ENCODE measurements at places on chromosomes 12 and 14.

DNA sequence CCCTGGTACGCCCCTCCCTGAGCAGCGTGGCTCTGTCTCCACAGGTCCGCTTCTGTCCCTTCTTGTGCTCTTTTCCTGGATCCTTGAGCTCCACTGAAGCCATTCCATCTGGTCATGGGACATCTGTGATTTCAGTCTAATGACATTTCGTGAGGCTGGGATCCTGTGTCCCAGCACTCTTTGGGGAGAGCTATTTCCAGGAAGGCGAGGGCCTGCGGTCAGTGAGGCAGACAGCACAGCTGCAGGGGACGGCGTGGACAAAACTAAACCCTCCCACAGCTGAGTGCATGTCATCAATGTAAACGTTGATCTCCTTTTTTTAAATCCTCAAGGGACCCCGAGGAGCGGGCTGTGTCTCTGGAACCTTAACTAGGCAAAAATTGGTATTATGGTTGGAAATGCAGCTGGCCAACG is 127.7 kb downstream of the DACT1 start:
- DNase-seq: no peak

- no peak for DNase-seq
Measured at GRCh38 chr12:55931317-55931779, 386 bp downstream of the DGKA start.

- DNase-seq: no peak
Measured at GRCh38 chr14:67389275-67389674, 22.7 kb downstream of the PLEK2 start.

- DNase-seq: peak; percentile 19
Measured at GRCh38 chr12:14273913-14274311, 91.6 kb upstream of the ATF7IP start.

DNA sequence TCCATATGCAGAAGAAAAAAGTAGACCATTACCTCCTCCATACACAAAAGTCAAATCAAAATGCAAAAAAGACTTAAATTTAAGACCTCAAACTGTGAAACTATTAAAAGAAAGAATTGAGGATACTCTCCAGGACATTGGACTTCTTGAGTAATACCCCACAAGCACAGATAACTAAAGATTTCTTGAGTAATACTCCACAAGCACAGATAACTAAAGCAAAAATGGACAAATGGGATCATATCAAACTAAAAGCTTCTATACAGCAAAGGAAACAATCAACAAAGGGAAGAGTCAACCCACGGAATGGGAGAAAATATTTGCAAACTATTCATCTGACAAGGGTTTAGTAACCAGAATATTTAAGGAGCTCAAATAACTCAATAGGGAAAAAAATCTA is 427.9 kb downstream of the CCDC91 start:
- no peak for DNase-seq

DNA sequence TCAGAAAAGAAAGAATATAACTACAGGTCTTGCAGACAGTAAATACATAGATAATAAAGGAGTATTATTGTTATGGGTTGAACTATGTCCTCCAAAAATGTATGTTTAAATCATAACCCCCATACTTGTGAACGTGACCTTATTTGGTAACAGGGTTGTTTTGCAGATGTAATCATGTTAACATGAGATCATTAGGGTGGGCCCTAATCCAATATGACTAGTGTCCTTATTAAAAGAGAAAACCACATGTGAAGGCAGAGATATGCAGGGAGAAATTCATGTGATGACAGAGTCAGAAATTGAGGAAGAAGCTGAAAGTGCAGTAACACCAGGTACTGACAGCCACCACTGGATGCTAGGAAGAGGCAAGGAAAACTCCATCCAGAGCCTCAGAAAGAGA is 29.0 kb downstream of the MAGOHB start:
- DNase-seq: peak; percentile 46

Measured in fibroblast of skin of abdomen (primary cell).